ENCODE measurements at places on chromosomes 2 and 18. TPM values are rescaled to one million over a fixed set of nuclear protein-coding genes. Genes with fewer than 3 reads are reported as not detected.

DNA sequence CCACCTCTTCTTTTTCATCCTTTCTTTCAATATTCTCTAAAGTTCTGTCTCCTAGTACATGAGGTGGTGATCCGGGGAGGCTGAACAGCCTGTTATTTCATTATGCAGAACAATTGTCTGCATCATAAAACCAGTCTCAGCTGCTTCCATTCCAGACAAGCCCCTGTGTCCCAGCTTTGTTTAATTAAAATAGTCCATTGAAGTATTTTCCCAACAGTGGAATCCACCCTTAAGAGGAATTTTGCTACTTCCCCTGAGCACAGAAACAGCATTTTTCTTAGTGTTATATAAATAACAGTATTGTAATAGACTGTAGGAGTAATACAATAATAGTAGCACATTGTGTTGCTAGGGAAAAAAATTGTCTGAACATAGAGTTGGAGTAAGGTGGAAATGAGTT lies 395.4 kb upstream of the TCF4 start:
- DNase-seq = no peak

DNA sequence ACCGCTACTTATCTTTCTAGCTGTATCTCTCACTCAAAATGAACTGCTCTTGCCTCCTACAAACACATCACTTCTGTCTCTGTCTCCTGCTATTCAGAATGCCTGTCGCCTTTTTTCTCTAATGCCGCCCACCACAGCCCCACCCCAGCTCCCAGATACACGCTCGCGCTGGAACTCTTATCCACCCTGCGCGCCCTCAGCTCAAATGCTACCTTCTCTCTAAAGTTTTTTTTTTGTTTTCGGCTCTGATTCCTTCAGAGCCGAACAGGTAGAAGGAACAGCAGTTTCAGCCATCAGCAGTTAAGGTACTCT lies 3.9 kb upstream of the SOS1 start:
- DNase-seq = peak; percentile 48

GRCh38 chr18:31850844-31851243 lies 90.2 kb upstream of the SLC25A52 start:
- DNase-seq = no peak

GRCh38 chr2:83941886-83942285 lies 517.2 kb downstream of the SUCLG1 start:
- no peak for DNase-seq

Gene COL4A3
- total RNA-seq = not detected

DNA sequence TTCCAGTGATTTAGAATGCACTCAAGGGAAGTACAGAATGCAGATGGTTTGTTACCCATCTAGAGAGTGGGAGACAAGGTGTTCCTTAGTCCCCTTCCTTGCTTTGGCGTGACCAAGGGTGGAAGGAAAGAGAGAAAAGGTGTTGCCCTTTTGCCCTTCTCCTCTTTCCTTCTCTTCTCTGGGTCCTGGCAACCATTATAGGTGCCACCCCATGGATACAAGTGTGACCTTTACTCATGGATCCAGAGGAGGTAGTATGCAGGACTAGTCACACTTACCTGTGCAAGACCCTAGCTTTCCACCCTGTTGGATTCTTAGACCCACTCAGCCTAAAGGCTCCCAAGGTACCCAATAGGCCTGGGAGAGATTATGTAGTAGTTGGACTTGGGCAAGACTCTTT lies 11.6 kb upstream of the RBFA start:
- DNase-seq = no peak

DNA sequence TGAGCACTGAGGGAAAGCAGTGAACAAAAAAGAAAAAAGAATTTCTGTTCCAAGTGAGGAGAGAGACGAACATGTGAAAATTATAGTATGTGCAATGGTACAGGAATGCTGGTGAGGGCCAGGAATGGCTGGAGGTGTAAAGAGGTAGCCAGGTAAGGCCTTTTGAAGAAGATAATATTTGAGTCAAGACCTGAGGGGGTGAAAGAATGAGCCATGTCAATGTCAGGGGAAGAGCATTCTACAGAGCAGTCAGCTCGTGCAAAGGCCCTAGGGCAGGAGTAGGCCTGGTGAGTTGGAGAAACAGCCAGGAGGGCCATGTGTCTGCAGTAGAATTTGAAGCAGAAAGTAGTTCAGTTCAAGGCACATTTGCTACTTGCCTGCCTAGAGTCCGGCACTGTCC lies 12.4 kb upstream of the RPL31 start:
- no peak for DNase-seq

DNA sequence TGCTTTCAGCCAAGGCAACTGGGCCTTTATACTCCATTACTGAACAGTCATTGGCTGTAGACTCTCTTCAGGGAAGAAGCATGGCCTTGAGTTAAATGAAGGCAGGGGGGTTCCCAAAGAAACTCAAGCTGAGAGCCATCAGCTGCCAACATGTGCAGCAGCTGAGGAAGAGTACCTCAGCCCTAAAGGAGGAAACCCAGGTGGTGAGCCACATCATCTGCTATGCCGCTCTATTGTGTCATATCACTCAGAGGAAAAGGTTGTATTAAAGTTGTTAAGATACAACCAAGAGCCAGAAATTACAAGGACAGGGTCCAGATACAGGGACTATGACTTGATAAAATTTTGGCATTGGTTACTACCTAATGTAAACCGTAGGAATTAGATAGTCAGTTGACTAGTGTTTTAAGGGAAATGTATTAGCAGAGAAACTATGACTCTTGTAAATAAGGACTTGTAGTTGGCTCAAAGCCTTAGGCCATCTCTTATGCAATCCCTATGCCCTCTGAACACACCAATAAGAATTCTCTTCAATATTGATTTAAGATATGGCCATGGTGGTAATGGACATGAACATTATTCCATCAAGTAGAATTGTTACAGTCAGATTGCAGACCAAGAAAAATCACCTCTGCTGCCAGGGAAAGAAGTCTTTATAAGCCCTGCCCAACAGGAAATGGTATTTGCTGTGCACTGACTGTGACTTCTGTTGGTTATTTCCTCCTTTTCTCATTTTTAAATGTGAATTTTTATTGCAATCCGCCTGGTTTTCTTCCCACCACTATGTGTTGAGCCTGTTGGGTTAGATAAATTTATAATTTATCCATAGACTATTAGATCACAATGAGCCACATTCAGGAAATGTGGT lies 9.2 kb upstream of the LRPPRC start:
- DNase-seq = no peak

Gene GALNT14
- 0.44 TPM for total RNA-seq

Gene SERPINB13
- not detected for total RNA-seq

- DNase-seq = no peak
These were observed 13.3 kb downstream of the ANKRD44 start for GRCh38 chr2:197297266-197297665.

Gene CCDC141
- 1.3 TPM for total RNA-seq

- DNase-seq = peak; percentile 10
These were observed 2.2 kb downstream of the MYT1L start for GRCh38 chr2:2328848-2329247.

- no peak for DNase-seq
These were observed 16.8 kb upstream of the SRBD1 start for GRCh38 chr2:45627911-45628310.

DNA sequence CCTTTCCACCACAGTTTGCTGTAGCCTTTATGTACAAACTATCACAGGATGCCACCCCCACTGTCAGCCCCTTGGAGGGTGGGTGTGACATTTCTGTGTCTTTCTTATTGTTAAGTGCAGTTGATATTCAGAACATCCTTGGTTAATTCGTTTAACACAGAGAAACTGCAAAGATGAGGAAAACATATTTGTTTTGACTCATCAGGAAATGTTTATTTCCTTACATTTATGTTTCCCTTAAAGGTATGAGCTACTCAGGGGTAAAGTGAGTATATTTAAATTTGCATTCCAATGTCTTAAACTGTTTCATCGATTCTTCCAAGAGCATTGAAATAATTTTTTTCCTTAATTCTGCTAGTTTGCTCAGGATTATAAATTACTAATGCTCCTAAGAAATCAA lies 243.4 kb downstream of the RDH14 start:
- DNase-seq = no peak

Gene VIT
- total RNA-seq = not detected

Measured in activated CD4-positive, alpha-beta memory T cell treated with anti-CD3 and anti-CD28 coated beads for 36 hours (primary cell).